Suppressor macrophage treated with lipopolysaccharide for 1 hour (primary cell): ENCODE measurements at places on chromosomes 1 and 21.

DNA sequence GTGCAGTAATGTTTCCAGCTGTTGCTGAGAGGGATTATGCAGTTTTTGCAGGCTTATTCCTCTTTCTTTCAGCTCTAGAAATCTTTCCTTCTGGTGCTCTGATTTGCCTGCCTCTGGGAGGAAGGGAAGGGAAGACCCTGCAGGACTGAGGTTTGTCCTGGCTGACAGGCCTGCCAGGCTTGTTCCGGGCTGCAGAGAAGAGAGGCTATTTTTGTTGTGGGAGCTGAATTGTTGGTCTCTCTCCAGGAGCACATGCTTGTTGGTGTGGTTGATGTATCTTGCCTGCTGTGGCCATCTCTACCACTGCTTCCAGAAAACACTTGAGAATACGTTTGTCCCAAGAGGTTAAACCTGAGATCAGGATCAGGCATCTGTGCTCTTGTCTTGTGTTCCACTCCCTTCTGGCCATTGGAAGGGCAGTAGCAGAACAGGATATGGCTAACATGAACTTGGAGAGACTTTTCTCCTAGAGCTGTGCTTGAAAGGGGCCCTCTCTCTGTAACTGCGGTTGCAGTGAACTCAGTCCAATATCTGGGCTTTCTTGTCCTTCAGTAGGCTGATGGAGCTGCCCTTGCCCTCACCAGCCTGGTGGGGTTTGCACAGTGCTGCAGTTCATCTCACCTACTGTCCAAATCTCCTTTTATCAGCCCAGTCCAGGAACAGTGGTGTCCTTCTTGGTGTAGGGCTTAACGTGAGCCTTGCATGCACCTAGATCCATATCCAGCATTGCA lies 21.5 kb upstream of the SLC25A34 start:
- no peak for DNase-seq

GRCh38 chr1:39976732-39977131 lies 21.8 kb downstream of the MFSD2A start:
- DNase-seq = no peak

DNA sequence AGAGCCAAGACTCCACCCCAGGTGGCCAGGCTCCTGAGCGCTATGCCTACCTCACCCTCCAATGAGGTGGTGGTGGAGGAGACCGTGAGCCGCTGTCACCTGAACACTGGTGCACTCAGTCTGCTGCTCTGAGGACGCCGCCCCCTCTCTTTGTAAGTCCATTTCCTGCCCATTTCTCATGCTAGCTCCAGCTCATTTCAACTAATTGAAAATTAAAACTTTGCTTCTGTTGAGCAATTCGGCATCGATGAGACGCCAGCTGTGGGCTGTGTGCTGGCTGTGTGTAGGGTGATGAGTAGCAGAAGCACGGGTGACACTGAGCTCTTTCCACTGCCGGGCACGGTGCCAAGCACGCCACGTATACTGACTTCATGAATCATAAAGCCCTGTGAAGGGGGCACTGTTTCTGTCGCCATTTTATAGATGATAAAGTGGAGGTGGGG lies 11.2 kb downstream of the TNFRSF1B start:
- DNase-seq = peak; percentile 98

GRCh38 chr1:26900815-26901511 lies 696 bp upstream of the GPATCH3 start:
- no peak for DNase-seq

DNA sequence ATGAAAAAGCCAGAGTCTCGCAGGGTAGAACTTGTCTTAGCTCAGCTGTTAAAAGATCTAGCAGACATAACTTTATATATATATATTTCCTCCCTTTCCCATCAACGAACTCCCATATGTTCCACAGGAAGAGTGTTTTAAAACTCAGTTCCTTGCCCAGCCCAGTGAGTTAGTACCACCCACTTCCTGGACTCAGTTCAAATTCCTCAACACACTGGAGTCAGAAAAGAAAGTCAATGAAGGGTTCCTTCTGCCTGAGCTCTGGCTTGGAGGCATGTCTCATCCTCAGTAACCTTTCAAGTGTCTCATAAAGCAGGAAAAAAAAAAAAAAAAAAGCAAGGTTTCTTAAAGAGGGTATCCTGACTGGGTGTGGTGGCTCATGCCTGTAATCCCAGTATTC lies 15.6 kb downstream of the TPM3 start:
- peak; percentile 52 for DNase-seq

GRCh38 chr1:34113362-34113761 lies 51.7 kb downstream of the CSMD2 start:
- DNase-seq = no peak

- DNase-seq = no peak
Measured at GRCh38 chr1:29171089-29171488, 10.6 kb downstream of the SRSF4 start.

GRCh38 chr1:54567961-54568360 lies 19.9 kb downstream of the ACOT11 start:
- peak; percentile 75 for DNase-seq

GRCh38 chr1:184499616-184500015 lies 112.8 kb downstream of the C1orf21 start:
- no peak for DNase-seq

GRCh38 chr1:61560385-61560784 lies 164.6 kb downstream of the TM2D1 start:
- no peak for DNase-seq
